ENCODE measurements at places on chromosomes 16 and 17.

DNA sequence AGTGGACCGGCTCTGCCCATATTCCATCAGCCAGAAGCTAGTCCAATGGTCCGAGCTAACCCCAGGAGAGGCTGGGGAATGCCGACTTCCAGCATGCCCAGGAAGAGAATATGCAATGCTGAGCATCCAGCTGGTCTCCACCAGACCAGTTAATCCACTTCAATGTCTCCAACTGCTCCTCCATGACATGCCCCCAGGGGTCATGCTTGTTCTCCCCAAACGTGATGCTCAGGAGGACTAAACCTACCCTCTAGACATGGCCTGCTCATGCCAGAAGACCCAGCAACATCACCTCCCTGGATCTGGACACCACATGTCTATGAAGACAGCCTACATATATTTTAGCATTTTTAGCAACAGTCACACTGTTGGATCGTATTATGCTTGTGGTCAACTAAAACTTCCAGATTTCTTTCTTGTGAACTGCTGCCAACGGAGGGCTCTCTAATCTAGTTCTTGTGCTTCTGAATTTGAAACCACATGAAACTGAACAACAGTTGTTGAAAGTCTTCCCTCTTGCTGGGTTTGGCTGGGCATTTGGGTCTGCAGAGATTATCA, 245.1 kb downstream of the SOX9 start:
- no peak for DNase-seq

- no peak for DNase-seq
Observed at GRCh38 chr17:74964988-74965622, 7.5 kb downstream of the HID1 start.

DNA sequence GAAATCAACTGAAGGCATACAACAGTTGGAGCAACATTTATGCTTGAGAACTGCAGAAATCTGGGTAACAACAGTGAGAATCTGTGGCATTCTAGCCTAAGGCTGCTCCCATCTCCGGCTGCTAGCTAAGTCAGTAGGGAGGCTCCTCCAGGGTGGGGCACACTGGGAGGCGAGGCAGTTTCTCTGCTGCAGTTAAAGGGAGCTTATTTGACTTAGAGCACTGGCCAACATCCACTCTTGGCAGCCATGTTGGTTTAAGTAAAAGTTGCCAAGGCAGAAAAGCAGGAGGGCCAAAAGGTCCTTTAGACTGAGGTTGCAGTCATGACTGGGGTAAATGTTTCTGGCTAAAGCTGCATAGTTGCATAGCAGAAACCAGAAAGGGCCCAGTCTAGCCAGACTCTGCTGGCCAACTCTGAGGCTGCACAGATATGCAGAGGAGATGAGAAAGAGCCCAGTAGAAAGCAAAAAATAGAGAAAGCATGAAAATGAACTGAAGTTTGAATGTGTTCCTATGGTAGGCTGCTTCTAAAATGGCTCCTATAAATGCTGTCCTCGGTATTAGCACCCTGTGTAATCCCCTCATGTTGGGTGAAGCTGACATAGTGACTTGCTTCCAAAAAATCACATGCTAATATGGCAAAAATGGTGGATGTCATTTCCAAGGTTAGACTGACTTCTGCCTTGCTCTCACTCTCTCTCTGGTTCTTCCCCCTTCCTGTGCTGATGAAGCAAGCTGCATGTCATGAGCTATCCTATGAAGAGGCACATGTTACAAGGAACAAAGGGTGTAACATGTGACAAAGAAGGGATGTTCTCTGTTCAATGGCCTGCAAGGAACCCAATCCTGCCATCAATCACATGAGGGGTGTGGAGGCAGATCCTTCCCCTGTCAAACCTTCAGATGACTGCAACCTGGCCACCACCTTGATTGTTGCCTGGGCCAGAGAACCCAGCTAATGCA, 3.7 kb upstream of the C16orf78 start:
- DNase-seq, result no peak

DNA sequence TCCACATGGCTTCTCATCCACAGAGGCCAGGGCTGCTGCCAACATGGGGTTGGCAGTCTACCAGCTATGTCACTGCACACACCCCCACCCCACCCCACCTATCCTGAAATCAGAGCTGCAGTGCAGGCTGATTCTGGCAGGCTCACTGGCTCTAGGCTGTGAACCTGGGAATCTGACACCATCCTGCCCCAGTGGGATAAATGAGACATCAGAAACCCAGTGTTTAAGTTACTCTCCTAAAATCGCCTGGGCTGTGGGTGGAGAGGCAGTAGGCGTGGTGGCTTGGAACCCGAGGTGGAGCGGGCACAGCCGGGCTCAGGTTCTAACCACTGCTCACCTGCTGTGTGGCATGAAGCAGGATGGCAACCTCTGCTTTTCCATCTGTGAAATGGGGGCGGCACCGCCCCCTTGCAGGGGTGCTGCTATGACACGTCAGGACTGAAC, 5.6 kb downstream of the SLC38A8 start:
- DNase-seq, result no peak
